ENCODE measurements at places on chromosomes 6 and 20.

GRCh38 chr6:4464638-4465037, 311.6 kb upstream of the CDYL start:
- DNase-seq, result no peak

DNA sequence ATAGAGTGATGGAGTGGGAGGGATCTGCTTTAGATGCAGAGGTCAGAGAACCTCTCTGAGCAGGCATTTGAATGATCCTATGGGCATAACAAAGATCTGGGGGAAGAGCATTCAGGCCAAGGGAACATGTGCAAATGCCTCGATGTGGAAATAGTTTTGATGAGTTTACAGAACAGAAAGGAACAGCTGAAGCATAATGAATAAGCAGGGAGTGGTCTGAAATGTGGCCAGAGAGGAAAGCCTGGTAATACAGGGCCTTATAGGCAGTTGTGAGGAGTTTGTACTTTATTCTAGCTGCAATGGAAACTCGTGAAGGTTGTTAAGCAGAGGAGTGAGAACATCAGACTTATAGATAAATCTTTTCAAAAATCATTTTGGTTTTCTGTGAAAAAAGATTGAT, 33.0 kb upstream of the ME1 start:
- DNase-seq, result no peak

- DNase-seq, result peak; percentile 11
These were observed 70.3 kb downstream of the SESN1 start for GRCh38 chr6:109024368-109024767.

DNA sequence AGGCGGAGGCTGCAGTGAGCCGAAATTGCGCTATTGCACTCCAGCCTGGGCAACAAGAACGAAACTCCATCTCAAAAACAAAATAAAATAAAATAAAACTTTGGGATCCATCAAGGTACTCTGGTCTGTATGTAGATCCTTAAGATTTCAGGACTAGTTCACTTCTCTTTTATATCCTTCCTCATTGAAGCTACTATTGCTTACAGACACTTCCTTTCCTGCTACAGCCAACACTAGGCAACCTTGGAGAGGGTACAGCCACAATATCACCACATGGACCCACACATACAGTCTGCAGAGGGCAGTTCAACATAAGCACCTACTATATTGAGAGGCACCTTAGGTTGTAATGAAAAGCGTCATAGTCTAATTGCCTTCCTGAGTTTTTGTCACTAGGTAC, 113.3 kb downstream of the ATXN1 start:
- no peak for DNase-seq

DNA sequence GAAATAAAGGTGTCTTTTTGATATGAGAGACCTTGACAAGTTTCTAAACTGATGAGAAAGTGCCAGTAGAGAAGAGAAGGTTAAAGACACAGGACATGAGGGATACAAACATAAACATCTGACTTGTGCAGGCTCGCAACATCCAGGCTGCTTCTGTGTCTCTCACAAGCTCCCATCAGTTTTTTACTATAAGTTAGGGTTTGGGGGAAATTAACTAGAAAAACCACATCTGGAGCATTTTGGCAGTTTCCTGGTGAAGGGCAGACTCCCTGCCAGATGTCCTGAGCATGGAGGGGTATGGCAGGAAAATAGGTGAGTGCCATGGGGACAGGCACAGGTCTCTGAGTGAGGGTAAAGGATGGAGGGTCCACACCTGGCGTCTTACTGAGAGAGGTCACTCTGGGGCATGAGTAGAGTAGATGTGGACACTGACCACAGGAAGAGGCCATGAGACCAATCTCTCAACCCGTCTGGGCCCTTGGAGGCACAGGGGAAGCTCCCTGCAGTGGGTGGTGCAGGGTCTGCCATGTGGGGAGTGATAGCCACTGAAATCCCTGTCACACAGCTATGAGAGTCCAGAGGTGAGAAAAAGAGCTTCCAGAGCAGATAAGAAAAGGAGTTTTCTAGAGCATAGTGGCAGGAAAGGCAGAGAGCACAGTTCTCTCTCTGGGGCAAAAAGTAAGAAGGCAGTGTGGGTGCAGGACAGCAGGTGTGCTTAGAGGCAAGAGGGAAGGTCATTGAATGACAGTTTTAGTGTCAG, 193.3 kb upstream of the SYNDIG1 start:
- no peak for DNase-seq

Measured in HS-5 (cell line).